ENCODE measurements at places on chromosomes 7 and 10.

DNA sequence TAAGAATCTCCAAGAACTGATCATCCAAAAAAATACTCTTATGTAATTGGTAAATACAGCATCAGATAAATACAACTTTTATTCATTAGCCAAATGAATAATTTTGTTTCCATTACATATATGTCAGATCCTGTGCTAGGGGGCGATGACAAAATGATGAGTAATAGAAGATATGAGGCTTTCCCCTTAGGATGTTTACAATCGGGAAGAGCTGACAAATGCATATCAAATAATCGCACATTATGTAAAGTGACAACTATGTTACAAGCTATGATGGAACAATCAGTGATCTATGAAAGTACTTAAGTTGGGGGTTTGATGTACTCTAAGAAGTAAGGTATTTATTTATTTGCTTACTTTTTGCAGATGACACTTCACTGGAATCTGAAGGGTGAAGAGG is 465.6 kb upstream of the VSTM2A start:
- no peak for DNase-seq

GRCh38 chr7:30796105-30796869 is 25.1 kb downstream of the MINDY4 start:
- no peak for DNase-seq

DNA sequence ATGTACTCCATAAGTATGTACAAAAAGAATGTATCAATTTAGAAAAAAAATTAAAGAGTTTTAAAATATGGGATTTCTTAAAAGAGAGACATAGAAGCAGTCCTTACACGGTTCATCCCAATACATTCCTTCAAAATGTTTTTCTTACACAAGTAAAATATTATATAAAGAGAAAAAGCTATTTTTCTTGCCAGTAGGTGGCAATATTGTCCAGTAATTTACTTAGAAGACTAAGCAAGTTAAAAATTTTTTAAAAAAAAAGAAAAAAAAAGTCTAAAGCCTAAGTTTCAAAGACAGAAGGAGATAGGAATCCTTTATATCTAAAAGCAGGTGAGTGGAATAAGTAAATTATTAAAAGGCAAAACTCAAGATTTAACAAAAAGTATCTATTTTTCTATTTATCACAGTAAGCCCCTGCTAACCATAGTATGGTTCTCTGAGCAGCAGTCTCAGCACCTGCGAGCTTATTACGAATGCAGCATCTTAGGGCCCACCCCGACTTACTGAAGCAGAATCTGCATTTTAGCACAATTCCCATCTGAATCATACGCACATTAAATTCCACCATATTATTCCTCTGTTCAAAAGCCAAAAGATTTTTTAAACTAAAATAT is 240.6 kb downstream of the DGKI start:
- DNase-seq = no peak

DNA sequence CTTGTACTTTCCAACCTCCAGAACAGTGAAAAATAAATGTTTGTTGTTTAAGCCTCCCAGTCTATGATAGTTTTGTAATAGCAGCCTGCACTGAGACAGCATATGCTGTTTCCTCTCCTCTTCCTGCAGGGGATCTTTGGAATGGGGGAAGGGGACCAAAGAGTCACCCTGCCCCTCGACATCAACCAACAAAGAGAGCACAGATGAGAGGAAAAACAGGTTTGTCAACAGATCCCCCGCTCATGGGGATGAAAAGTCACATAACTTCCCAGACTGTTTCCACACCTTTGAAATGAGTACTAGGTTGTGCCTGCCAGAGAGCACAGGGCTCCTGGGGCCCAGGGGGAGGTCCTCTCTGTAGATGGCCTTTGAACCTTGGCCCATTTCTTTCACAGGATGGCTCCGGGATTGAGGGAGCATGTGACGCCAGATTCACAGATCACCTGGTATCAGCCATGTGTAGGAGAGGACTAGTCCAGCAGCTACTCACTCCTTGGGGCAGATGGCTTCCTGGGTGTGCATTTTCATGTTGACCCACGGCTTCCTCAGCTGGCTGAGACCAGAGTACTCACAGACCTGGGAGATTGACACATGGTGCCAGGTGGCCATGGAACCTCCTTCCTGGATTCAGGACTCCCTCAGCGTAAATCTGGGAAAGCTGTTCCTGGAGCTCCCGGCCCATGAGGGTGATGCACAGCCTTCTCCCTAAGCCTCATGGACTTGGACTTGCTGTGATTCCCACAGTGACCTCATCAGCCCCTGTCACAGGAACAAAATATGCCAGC is 125.6 kb downstream of the CXCL12 start:
- no peak for DNase-seq

- DNase-seq = no peak
Observed at GRCh38 chr10:89829887-89830269, 128.5 kb downstream of the KIF20B start.
